ENCODE measurements at places on chromosomes 1 and 21.

- DNase-seq: no peak
Observed at GRCh38 chr21:46284733-46285132, 678 bp downstream of the MCM3AP start.

DNA sequence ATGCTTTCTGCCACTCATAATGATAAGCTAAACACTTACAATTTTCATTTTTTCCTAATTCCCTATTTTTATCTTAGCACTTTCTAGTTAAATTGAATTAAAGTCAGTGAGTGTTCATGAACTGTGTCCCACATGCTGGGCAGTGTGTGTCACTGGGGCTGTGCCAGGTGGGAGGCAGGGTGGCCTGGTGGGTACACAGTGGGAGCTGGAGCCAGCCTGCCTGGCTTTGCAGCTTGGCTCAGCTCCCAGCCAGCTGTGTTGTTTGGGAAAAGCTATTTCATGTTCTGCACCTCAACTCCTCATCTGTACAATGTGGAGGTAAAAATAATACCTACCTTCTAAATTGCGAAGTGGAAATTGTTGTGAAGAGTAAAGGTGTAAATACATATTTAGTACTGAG lies 238.4 kb downstream of the PLA2G4A start:
- DNase-seq: no peak

DNA sequence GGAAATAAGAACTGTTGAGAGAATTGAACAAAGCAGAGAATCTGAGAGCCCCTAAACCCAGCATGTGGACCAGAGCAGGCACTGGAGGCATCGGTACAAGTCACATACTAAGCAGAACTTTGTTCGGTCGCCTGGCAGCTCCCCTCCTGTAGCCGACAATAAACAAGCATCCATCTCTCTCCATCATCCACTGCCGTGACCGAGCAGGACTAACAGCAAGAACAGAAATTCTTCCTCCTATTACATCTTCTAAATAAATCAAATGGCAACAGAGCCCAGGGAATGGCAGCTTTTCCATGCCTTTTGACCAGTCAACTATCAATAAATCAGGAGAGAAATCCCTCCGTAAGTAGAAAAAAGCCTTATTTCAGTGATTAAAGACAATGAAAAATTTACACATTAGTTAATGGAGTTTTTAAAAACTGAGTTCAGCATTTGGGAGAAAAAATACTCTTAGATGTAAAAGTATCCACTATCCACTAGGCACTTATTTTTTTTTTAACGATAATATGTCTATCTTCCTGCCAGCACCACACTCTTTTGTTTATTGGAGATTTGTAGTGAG lies 36.5 kb downstream of the PTPN14 start:
- DNase-seq: no peak

GRCh38 chr1:110007046-110007830 lies 22.7 kb downstream of the AHCYL1 start:
- no peak for DNase-seq

DNA sequence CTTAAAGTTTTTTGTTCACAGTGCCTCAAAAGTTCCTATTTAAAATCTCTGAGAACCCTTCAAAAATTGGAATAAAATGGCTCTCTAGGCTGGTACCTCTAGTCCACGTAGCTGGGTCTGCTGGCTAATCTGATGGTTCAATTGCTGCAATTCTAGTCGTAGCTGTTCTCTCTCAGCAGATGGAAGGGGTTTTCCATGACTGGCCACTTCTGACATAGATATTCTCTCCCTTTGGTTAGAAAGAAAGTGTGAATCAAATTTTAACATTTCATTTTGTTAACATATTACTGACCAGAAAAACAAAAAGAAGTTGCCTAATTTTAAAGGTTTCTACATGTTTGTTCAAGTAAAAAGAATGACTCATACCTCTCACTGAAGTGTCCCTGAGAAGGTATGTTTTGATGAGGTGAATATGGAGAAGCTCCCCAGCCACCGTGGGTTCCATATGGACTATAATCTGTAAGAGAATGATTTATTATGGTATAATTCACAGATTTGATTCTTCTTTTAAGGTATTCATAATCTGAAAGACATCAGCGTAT lies 29.3 kb upstream of the SERPINC1 start:
- no peak for DNase-seq

DNA sequence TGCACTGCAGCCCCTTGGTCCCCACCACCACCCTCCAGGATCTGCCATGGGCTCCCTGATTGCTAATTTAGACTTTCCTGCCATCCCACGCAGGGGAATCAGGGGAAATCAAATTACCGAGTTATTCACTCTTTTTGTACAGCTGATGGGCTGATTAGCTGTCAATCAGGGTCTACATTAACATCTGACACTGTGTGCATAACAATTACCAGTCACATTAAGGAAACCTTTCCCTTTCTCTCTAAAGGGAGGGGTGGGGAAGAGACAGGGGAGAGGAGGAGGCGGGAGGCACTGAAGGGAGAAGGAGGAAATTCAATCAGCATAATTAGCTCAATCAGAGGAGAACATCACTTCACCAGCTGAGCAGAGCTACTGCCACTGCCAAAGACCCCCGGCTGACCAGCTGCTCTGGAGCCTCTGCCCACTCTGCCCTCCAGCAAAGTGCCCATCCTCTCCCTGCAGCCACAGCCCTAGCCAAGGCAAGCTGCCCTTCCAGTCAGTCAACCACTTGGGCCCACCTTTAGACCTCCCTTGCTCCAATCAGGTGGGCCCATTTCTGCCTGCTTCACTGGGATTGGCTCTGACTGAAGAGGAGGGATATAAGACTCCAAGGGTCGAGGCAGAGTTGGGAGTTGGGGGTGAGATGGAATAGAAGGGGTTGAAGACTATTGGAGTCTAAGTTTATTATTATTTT lies 199.3 kb upstream of the ZC3H12A start:
- DNase-seq: no peak

- DNase-seq: no peak
Observed at GRCh38 chr1:23385119-23385621, 15.5 kb upstream of the ZNF436 start.

DNA sequence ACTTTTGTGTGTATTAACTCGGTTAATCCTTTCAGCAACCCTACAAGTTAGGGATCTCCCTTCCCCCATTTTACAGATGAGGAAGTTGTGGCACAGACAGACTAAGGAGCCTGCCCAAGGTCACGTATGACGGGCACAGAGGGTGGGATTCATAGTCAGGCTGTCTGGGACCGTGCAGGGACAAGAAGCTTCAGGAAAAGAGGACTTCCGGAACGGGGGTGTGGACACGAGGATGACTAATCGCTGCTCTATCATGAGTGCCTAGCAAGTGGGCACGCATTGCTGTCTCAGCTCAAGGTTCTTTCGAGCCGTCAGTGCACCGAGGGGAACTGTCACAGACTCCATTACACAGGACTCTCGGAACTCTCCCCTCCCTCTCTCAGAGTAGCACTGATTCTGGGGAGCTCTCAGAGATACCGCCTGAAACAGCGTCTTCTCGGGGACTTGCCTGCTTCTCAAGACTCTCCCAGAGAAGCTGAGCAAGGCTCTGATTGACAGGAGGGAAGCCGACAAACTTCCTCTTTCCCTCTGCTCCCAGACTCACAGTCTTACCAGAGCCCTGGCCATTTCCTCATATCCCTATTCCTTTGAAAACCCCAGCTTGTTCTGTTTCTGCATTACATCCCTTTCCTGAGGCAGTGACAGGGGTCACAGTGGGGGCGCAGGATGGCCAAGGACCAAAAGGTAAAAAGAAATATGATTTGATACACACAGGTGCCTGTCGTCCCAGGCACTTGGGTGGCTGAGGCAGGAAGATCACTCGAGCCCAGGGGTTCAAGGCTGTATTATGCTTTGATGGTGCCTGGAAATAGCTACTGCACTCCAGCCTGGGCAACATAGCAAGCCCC lies 14.4 kb downstream of the FHAD1 start:
- DNase-seq: peak; percentile 49

- DNase-seq: no peak
Observed at GRCh38 chr1:92511541-92511940, 24.8 kb upstream of the GFI1 start.

- no peak for DNase-seq
Observed at GRCh38 chr1:190658907-190659306, 181.2 kb upstream of the BRINP3 start.

GRCh38 chr1:205701420-205701819 lies 21.1 kb upstream of the SLC45A3 start:
- no peak for DNase-seq

- no peak for DNase-seq
Observed at GRCh38 chr1:211092955-211093354, 41.0 kb downstream of the KCNH1 start.

- DNase-seq: peak; percentile 46
Observed at GRCh38 chr1:231866392-231867331, 240.1 kb downstream of the DISC1 start.

- no peak for DNase-seq
Observed at GRCh38 chr1:55970526-55971110, 608.7 kb downstream of the PLPP3 start.

- no peak for DNase-seq
Observed at GRCh38 chr1:230321741-230322420, 104.3 kb downstream of the PGBD5 start.

- no peak for DNase-seq
Observed at GRCh38 chr21:39251326-39251725, 62.1 kb downstream of the BRWD1 start.

DNA sequence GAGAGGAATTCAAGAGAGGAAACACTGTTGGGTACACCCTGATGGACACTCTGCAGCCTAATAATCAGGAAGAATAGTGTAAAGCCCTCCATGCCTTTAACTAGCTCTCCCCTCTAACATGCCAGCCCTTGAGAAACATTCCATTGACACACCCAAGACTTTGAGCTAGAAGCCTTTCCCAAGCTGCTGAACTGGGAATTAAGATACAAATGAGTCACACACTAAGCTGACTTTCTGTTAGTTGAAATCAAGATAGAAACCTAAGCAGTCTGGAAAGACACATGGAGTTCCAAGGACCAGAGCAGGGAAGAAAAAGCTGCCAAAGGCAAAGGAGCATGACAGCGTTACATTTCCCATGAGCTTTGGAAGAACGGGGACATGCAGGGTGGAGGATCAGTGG lies 380.8 kb downstream of the NPHP4 start:
- no peak for DNase-seq

GRCh38 chr1:22264464-22265341 lies 121.8 kb upstream of the WNT4 start:
- DNase-seq: no peak

DNA sequence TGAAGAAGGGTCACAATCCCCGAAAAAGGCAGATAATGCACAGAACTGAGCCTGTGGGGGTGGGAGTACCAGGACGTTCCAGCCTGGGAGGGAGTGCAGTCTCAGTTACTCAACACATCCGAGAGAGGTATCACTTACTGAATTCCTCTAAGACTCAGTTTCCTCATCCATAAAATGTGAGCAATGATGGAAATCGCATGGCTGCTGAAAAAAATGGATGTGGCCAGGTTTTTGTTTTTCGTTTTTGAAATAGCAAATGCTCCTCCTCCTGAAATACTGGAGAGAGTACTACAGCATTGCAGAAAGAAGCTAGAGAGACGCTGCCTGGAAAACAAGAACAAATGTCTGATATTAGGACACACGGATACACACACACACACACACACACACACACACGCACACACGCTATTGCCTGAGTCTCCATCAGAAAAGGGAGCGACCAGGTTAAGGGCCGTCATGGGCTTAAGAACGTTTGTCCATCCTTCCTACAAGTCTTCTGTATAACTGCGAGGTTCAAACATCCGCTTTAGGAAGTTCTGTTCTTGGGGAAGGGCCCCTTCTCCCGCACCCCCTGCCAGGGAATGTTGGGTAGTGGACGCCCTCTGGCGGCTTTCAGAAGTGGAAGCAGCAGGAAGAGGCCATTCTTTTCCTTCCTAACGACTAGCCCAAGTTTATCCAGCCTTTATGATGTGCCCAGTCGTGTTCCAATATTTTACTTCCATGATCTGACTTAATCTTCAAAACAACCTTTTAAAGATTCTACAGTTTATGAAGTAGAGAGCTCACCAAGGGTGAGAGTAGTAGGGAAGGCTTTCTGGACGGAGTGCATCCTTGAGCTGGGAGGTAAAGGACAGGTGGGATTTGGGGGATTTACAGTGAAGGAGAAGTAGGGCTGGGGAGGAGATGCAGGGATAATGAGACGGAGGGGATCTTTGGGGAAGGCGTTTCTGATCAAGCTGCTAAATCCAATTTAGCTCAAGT lies 699 bp upstream of the NES start:
- peak; percentile 29 for DNase-seq

DNA sequence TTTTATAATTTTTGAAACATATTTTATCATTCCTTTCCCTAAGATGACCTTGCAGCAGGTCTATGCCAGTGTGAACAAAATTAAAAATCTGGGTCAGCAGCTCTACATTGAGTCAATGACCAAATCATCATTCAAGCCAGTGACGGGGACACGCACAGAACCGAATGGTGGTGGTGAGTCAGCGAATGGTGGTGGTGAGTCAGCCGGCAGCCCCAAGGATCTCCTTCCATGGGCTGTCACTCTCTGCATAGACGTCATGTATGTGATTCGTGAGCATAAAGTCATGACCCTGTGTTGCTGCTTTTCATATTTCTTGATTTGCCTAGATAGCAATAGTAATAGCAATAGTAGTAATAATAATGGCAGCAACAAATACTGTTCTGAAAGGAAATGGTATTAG lies 26.3 kb downstream of the PER3 start:
- DNase-seq: no peak

DNA sequence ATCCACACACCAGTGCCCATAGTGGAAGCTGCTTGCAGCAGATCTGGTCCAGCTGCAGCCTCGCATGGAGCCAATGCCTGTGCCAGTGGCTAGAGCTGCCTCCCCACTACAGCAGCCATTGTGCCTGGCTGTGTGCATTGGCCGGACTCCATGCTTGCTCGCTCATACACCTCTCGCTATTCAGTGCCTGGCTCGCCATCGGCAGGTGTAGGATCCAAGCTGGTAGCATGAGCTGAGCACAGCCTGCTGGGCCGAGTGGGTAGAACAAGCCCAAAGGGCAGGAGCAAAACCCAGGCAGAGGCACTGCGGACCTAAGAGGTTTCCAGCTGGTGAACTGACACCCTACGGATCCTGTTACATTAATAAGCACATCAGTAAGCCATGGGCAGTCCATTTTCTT lies 1184.1 kb downstream of the AMY1C start:
- no peak for DNase-seq

DNA sequence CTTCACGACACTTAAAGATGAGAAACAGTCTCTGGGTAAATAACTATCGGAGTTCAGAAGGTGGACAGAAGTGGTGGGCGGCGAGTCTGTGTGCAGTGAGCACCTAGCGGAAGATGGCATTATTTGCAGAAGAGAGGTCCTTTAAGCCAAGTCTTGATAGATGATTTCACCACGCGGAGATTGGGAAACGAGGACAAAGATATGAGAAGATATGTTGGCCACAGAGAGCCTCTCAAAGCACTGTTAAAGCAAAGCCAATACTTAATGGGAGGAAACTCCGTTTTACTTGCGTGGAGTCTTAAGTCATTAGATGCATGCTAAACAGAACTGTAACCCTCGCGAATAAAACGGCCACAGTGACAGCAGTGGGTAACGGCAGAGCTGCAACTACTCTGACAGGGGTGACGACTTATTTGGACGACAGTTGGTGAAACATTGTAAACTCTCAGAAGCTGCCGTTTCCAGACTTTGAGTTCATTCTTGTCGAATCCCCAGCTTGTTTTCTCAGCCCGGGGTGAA lies 577 bp upstream of the CEP350 start:
- DNase-seq: peak; percentile 43

GRCh38 chr1:156483397-156483796 lies 17.2 kb downstream of the MEF2D start:
- no peak for DNase-seq

Data from activated naive CD8-positive, alpha-beta T cell treated with anti-CD3 and anti-CD28 coated beads for 36 hours (primary cell).